ENCODE measurements at places on chromosomes 16 and 17.

- DNase-seq, result no peak
Measured at GRCh38 chr17:41334385-41335305, 16.0 kb downstream of the KRT33A start.

DNA sequence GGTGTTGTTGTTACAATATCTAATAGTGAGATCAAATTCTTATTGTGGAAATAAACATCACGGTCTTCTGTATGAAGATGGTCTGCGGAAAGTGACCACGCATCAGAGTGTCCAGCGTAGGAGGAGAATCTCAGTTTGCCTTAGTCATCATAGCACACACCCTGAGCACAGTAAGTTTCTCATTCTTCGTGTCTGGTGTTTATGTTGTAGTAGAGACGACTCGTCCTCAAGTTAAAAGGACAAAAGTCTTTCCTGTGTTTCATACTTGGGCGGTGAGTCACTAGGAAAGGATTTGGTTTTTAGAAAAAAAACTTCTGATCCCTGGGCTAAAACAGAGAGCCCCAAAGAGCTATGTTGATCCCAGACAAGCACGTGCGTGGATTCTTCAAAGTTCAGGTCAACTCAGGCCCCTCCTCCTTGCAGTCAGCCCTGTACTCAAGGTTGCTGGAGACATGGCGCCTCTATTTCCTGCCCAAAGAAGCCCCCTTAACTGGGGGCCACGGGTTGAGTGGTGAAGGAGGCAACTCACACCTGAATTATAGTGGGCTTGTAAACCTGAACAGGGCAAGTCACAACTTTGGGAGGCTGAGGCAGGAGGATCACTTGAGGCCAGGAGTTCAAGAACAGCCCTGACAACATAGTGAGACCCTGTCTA is 170.4 kb downstream of the ZFHX3 start:
- peak; percentile 4 for DNase-seq

DNA sequence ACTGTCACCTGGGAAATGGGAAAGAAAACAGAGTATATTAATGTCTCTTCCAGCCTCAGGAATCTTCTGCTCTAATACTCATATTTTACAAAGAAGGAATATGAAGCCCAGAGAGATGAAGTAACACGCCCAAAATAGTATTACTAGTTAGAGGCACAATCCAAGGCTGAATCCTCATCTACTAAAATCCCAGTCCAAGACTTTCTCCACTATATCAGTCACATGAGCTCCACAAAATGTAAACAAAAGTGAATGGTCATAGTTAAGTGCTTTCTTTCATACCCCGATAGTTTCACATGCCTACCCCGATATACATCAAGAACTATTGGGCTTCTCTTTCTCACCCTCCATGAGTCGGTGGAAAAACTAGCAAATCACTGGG is 965 bp downstream of the INTS2 start:
- DNase-seq, result no peak

DNA sequence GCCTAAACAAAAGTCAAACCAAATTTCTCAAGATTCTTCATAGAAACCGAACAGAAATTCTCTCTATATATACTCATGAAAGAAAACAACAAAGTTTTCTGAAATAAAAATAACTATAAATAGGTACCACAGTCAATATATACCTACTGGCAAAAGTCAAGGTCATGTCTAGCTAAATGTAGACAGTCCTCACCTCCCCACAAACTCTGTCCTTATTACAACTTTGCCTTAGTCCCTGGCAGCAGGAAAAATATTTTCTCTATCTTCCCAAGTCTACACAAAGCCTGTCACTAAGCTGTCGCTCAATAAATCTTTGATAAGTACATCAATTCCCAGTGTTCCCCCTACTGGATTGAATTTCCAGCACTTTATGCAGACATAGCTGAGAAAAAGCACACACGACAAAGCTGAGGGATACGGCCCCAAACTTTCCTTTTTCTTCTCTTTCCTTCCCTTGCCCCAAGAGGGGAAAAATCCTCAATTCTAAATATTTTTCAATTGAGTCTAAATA is 2.7 kb downstream of the CFAP20 start:
- DNase-seq, result no peak

GRCh38 chr17:68456339-68457167 is 743 bp downstream of the WIPI1 start:
- no peak for DNase-seq

DNA sequence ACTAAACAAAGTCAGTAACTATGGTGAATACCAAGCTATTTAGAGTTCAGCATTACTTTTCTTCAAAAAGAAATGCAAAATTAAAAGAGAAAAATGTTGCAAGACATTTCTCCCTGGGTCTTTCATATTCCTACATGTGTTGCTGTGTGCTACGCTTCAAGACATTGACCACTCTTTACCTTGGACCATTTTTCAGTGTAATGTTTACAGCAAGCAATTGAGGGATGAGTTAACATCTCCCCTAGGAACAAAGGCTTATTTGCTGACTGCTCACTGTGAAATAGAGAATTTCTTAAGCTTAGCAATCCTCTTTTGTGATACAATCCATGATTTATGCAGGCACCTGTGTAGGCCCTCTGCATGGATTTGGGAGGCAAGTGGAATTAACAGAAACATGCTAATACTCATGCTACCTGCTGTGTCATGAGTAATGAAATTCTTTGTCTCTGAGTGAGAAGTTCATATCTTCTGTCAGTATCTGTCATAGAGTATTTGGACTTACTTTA is 1202.9 kb upstream of the CDH8 start:
- no peak for DNase-seq

- no peak for DNase-seq
Measured at GRCh38 chr17:62140836-62141235, 75.8 kb upstream of the MED13 start.

DNA sequence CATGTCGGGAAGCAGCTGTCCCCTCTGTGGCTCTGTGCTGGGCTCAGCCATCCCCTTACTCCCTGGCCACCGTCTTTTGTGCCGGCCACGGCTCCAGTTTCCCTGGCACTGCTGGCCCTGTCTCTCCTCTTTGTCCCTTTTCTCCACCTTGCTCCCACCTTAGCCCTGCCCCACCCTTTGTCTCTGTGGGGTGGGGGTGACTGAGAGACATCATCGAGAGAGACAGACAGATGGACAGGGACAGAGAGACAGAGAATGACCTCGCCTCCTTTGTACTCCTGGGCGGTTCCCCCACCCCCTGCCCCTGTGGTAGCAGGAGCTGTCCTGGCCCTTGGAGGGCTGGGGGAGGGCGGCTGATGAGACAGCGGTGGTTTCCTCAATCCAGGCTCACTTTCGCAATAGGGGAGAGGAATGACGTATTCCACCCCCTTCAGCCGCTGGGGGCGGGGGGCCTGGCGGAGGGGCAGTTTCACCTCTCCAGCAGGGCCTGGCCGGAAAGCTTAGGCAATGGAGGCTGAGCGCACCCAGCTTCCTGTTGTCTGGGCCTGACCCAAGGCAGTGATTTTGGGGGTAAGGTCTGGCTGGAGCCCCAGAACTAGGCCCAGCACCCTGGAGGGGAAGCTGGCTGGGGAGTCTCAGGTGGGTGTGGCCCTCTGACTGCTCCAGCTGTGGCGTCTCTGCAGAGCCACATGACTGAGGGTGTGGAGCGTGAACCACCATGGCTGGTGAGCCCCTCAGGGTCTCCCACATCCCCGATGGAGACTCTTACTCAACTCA is 7.3 kb downstream of the FMNL1 start:
- peak; percentile 94 for DNase-seq

- DNase-seq, result no peak
Measured at GRCh38 chr17:47806026-47806912, 15.3 kb downstream of the OSBPL7 start.

- no peak for DNase-seq
Measured at GRCh38 chr17:27299384-27300049, 5.6 kb downstream of the WSB1 start.

DNA sequence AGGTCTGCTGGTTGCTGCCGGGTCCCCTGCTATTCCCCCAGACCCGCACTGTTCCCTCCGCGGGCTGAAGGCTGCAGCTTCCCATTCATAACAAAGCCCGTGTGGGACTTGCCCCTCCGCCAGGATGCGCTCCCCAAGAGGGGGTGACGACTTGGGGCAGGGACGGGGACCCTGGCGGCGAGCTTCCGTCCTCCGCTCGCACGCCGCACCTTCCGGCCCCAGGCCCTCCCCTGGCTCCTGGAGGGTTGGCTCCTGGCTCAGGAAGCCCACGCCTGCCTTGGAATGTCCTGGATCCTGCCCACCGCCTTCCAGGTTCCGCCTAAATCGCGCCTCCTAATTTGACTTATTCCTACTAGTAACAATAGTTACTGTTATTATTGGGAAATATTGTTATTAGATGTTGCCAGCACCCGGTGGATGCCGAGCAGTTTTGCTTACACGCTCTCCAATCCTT is 1.1 kb upstream of the TFAP4 start:
- DNase-seq, result no peak

- DNase-seq, result peak; percentile 61
Measured at GRCh38 chr16:57519796-57520360, 16.5 kb downstream of the CCDC102A start.

DNA sequence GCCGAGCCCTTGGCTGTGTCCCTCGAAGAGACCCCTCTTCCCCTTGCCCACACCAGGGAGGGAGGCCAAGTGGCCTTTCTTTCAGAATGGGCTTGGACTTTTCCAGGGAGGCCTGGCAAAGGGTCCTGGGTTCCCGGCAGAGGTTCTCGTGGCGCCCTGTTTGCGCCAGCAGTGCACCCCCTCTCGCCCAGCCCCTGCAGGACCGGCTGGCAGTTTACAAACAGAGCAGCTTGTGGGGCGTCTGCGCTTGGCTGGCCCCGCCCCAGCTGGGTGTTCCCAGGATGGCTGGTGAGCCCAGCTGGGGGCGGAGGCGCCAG is 137.8 kb upstream of the CIBAR2 start:
- DNase-seq, result no peak

DNA sequence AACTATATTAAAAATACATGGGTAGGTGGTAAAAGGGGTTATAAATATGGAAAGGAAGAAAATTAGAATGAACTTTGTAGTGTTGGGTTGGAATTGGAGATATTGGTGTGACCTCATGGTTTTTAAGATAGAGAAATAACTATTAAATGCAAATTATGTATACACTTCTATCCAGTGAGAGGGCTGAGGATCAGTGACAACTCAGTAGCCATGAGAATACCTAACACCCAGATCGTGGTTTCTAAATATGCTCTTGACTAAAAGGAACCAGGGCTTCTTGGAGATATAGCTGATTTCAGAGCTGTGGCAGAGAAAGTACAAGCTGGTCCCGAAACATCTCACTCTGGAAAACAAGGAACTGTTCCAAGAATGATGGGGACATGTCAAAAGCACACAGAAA is 44.4 kb downstream of the SLC6A4 start:
- no peak for DNase-seq

GRCh38 chr16:78503602-78504001 is 404.1 kb downstream of the WWOX start:
- peak; percentile 13 for DNase-seq

DNA sequence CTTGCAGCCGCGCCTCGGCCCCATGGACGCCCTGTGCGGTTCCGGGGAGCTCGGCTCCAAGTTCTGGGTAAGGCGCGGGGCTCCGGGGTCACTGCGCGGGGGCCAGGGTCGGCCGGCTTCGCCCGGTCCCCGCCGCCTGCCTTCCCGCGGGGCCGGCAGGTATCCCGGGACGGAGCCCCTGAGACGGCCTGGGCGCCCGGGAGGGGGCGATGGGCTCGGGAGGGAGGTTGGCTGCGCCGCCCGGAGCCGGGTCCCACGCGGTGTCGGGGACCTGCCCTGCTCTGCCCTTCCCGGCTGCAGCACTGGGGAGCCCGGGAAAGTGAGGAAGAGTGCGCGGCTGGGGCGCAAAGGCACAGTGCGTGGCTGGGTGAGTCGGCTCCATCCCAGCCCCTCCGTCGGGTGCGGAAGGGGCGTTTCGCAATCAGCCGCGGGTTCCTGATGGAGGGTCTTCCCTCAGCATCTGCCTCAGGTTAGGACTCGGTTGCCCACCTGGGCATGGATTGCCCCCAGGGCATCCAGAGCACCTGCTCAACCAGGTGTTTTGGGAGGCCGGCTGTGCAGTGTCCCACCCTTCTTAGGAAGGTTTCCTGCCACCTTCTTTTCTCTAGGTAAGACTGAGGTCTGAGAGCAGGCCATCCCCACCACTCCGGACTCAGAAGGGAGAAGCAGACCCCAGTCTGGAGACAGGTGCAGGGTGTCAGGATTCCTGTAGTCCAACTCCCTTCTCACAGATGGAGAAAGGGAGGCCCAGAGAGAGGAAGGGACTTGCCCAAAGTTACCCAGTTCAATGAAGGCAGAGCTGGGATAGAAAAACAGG is 442 bp downstream of the ABCC3 start:
- no peak for DNase-seq

GRCh38 chr17:1493291-1493980 is 950 bp upstream of the MYO1C start:
- no peak for DNase-seq
